T-helper 1 cell treated with Interleukin-12 subunit alpha and Interleukin-12 subunit beta and Interleukin-4 antibody, amounts not matched to agents 30 ng/mL and 1 ng/mL, for 36 hours (primary cell): ENCODE measurements at places on chromosomes 6 and 20. TPM values are rescaled to one million over a fixed set of nuclear protein-coding genes. Genes with fewer than 3 reads are reported as not detected.

The PHACTR3 gene
- not detected in 2 replicates for total RNA-seq

The FAM83B gene
- not detected in 2 replicates for total RNA-seq

The SYCP2 gene
- total RNA-seq, result 7.0 and 7.6 TPM in 2 replicates

The CDH26 gene
- 0.59 and 1.1 TPM in 2 replicates for total RNA-seq

The BPIFB4 gene
- total RNA-seq, result not detected in 2 replicates

The CCN6 gene
- not detected in 2 replicates for total RNA-seq

The COX4I2 gene
- total RNA-seq, result not detected in 2 replicates

The CTCFL gene
- total RNA-seq, result not detected in 2 replicates

The COL11A2 gene
- 0.42 and 0.61 TPM in 2 replicates for total RNA-seq

The MTCH1 gene
- total RNA-seq, result 128 and 132 TPM in 2 replicates

The PREX1 gene
- total RNA-seq, result 119 TPM in 2 replicates

The HLA-G gene
- 2.7 and 3.2 TPM in 2 replicates for total RNA-seq

The WFDC5 gene
- total RNA-seq, result not detected in 2 replicates

The POU5F1 gene
- not detected in 2 replicates for total RNA-seq

The PRICKLE4 gene
- total RNA-seq, result 0.59 TPM in 1 of 2 replicates, not detected in the other

The IL20RA gene
- not detected in 2 replicates for total RNA-seq

The FAM162B gene
- not detected in 2 replicates for total RNA-seq

The EIF6 gene
- 115 and 118 TPM in 2 replicates for total RNA-seq

The CTAGE9 gene
- not detected in 2 replicates for total RNA-seq

The PRKN gene
- not detected in 2 replicates for total RNA-seq

The IRF4 gene
- total RNA-seq, result 216 and 221 TPM in 2 replicates

The HCK gene
- total RNA-seq, result 1.5 and 1.8 TPM in 2 replicates

The CAP2 gene
- total RNA-seq, result not detected in 2 replicates

The CTSA gene
- total RNA-seq, result 71.3 and 72.3 TPM in 2 replicates

The MICB gene
- total RNA-seq, result 55.3 and 58.5 TPM in 2 replicates

The TAAR1 gene
- total RNA-seq, result not detected in 2 replicates

The TNXB gene
- 5.5 and 6.1 TPM in 2 replicates for total RNA-seq

The SLC22A2 gene
- total RNA-seq, result not detected in 2 replicates

The OR2B2 gene
- not detected in 2 replicates for total RNA-seq

The KCNG1 gene
- 0.10 TPM in 1 of 2 replicates, not detected in the other for total RNA-seq

The SCRT2 gene
- total RNA-seq, result not detected in 2 replicates

The SERPINB6 gene
- total RNA-seq, result 16.3 and 17.5 TPM in 2 replicates

The PHF3 gene
- total RNA-seq, result 46.6 and 51.8 TPM in 2 replicates

The ZC3H12D gene
- total RNA-seq, result 43.7 and 44.7 TPM in 2 replicates

The RBBP8NL gene
- total RNA-seq, result not detected in 2 replicates

The PCK1 gene
- total RNA-seq, result not detected in 2 replicates

The TM9SF4 gene
- total RNA-seq, result 44.3 and 44.4 TPM in 2 replicates

The SDC4 gene
- total RNA-seq, result 89.7 and 90.4 TPM in 2 replicates

The PTGIS gene
- 11.6 and 11.7 TPM in 2 replicates for total RNA-seq

The GLP1R gene
- not detected in 2 replicates for total RNA-seq

The C4A gene
- 4.0 and 4.6 TPM in 2 replicates for total RNA-seq

The CHMP4B gene
- total RNA-seq, result 78.0 and 84.5 TPM in 2 replicates

The PNRC1 gene
- 75.7 and 79.9 TPM in 2 replicates for total RNA-seq

The TRIM15 gene
- total RNA-seq, result 0.76 and 0.78 TPM in 2 replicates

The SRSF3 gene
- 393 and 412 TPM in 2 replicates for total RNA-seq

The FUT9 gene
- total RNA-seq, result not detected in 2 replicates

The PMEPA1 gene
- total RNA-seq, result 0.47 TPM in 1 of 2 replicates, not detected in the other

The SCAND1 gene
- total RNA-seq, result 41.0 and 43.3 TPM in 2 replicates

The MYLK4 gene
- total RNA-seq, result 0.29 TPM in 2 replicates

The KCNK16 gene
- not detected in 2 replicates for total RNA-seq

The TNFRSF6B gene
- total RNA-seq, result not detected in 2 replicates

The LIME1 gene
- total RNA-seq, result 73.8 and 77.7 TPM in 2 replicates

The RBM24 gene
- total RNA-seq, result not detected in 2 replicates

The LINC00237 gene
- total RNA-seq, result not detected in 2 replicates

The BNIP5 gene
- total RNA-seq, result 0.10 TPM in 1 of 2 replicates, not detected in the other

The SPATA25 gene
- 0.49 and 0.76 TPM in 2 replicates for total RNA-seq

The MTHFD1L gene
- total RNA-seq, result 49.2 and 51.7 TPM in 2 replicates

The GRM1 gene
- total RNA-seq, result not detected in 2 replicates
